ENCODE measurements at places on chromosomes 3 and 15.

GRCh38 chr15:36498401-36498800 is 81.0 kb upstream of the CDIN1 start:
- DNase-seq = no peak

GRCh38 chr3:194798486-194798885 is 112.8 kb downstream of the FAM43A start:
- DNase-seq = no peak

DNA sequence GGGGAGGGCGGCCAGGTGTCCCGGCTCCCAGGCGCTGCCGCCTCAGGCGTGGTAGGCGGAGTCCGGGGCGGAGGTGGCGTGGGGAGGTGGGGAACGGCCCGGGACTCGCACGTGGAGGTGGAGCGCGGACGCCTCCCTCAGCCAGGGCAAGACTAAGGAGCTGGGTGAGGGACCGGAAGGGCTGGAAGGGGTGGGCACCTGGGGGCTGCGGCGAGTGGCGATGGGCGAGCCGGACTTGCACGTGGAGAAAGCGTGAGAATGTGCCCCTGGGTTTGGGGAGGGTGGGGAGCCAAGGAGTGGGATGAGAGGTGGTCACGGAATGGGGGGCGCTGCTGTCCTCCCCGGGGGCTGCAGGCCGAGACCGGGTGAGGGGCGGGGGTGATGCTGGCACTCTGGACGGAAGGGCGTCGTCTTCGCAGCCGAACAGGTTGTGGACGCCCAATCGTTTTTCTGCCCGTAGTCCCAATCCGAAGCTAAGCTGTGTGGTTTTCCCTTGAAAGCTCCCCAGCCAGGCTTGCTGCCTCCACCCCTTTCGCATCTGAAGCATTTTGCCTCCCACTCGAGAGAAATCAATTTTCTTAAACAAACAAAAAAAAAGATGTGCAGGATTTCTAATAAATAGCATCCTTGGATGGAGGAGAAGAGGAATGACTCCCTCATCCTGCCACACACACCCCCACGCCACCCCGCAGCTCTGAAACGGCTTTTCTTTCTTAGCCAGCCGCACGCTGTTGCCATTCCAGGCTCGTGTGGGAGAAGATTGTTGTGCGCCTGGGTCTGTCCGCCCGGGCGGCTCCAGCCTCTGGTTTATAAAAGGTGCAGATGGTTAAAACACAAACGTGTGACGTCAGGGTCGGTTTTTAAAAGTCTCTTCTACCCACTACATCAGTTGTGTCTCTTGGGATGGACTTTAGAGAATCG is 62.5 kb upstream of the ANKRD28 start:
- no peak for DNase-seq

- peak; percentile 60 for DNase-seq
These were observed at the start of gene CIB2 for GRCh38 chr15:78131295-78132061. TSS of gene CIB2 (minus strand) at chr15:78131445. CDS start at chr15:78131215, 230 bp downstream.

GRCh38 chr3:15284121-15284889 is 48.1 kb downstream of the SH3BP5 start:
- no peak for DNase-seq

GRCh38 chr3:184277366-184277765 is 1.5 kb downstream of the ECE2 start:
- DNase-seq = no peak

DNA sequence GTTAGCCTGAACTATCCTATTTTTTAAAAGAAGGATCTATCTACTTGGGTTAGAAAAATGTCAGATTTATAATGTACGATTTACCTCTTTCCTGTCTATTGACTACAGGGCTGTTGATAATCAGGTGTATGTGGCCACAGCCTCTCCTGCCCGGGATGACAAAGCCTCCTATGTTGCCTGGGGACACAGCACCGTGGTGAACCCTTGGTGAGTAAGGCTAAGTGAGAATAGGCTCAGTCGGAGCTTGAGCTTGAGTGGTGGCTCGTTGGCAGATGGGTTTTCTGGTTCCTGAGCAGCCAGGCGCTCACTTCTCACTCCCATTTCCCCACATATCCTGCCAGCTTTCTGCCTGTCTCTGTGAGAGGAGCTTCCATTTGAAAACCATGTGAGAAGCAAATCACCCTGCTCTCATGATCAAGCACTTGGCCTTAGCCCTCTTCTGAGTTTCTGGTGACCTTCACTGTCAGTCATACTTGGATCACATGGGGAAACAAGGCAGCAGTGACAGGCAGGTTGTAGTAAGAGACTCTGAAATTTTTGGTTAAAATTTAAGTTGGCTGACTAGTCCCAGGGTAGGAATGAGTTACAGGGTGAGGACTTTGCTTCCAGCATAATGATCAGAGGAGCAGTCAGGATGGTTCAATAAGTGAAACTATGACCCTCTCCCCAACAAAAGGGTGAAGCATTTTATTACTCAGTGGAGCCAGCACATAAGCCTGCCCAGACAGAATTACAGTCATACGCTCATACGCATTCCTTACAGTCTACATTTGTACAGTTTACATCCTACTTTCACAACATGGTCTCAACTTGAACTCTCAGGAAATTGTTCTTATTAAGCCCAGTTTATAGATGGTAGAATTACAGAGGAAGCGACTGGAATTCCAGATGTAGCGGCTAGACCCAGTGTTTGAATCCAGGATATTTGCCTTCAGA is 18.0 kb downstream of the NIT2 start:
- no peak for DNase-seq

DNA sequence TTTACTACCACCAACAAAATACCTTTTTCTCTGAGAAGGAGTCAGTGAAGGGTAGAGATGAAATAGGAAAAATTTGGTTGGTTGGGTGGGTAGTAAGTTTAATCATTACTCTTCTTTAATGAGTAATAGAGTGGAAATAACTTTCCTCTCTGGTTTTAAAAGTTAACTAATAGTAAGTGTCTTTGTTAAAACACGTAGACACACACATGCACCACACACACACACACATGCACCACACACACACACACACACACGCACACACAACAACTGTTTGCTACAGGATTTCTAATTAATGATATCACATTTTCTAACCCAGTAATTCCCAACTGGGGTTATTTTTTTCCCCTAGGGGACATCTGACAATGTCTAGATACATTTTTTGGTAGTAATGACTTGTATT is 84.1 kb downstream of the CHL1 start:
- no peak for DNase-seq

DNA sequence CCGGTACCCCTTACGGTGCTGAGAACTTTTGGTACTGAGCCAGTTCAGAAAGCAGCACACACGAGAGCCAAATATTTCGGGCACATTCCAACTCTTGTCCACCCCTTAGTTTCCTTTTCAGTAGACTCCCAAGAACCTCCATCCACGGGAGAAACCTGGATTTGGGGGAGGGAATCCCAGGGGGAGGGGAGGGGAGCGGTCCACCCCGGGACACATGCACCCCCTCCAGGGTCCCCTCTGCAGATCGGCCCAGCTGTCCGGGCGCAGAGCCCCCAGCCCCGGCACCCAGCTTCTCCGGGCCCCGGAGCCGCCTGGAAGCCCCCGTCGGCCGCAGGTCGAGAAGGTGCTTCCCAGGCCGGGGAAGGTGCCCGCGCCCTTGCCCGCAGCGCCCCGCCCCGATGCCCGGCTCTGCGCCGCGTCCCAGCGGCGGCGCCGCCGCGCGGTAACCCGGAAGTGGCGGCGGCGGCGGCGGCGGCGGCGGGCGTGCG is 455 bp upstream of the ABHD17C start:
- no peak for DNase-seq

GRCh38 chr3:98525494-98525893 is 2.8 kb upstream of the CLDND1 start:
- no peak for DNase-seq

- no peak for DNase-seq
These were observed 40.0 kb upstream of the ATP10A start for GRCh38 chr15:25903024-25903581.

- DNase-seq = no peak
These were observed 61.4 kb upstream of the C15orf39 start for GRCh38 chr15:75140080-75140879.

- DNase-seq = no peak
These were observed 100.6 kb downstream of the MEIS2 start for GRCh38 chr15:36999778-37000177.

GRCh38 chr3:126056088-126056487 is 27.8 kb downstream of the SLC41A3 start:
- DNase-seq = no peak

DNA sequence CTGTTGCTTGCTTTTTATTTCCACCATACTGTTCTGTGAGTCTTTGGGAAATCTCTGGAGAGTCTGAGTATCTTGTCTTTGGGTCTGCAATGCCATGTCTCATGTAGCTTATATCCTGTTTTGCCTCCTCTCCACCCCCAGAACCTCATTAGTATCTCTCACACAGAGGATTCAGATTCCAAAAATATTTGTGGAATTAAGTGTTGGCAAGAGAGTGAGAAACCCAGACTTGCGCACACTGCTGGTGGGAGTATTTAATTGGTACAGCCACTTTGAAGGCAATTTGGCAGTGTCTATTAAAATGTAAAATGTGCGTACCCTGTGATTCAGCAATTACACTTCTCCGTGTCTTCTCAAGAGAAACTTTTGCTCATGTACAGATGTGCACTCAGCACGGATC is 68.6 kb downstream of the ZNF621 start:
- DNase-seq = no peak

- DNase-seq = no peak
These were observed 39.0 kb downstream of the ANAPC13 start for GRCh38 chr3:134446800-134447199.

All from activated CD8-positive, alpha-beta memory T cell treated with anti-CD3 and anti-CD28 coated beads for 1 hour (primary cell).